ENCODE measurements at places on chromosomes 1 and 21. TPM values are rescaled to one million over a fixed set of nuclear protein-coding genes. Genes with fewer than 3 reads are reported as not detected.

Gene CASZ1
- 82.9 TPM for polyA plus RNA-seq

Gene FAM131C
- polyA plus RNA-seq: not detected

Gene LCE1B
- not detected for polyA plus RNA-seq

Gene CALML6
- 211 TPM for polyA plus RNA-seq

Gene TTLL7
- polyA plus RNA-seq: 26.6 TPM

Gene DDR2
- 34.6 TPM for polyA plus RNA-seq

Gene OR2T29
- polyA plus RNA-seq: not detected

Gene BRINP3
- polyA plus RNA-seq: 4.6 TPM

Gene MANEAL
- polyA plus RNA-seq: 2.9 TPM

Gene MPZL1
- polyA plus RNA-seq: 62.4 TPM

Gene ANGPTL3
- 0.18 TPM for polyA plus RNA-seq

Gene KCNE2
- polyA plus RNA-seq: 0.75 TPM

Gene CA6
- not detected for polyA plus RNA-seq

Gene ANKRD34A
- polyA plus RNA-seq: 1.2 TPM

Gene SH2D1B
- polyA plus RNA-seq: 0.18 TPM

Gene LRRN2
- polyA plus RNA-seq: 6.4 TPM

Gene LAPTM5
- 26.3 TPM for polyA plus RNA-seq

Gene PTCH2
- 10.0 TPM for polyA plus RNA-seq

Gene CYP4Z1
- 0.15 TPM for polyA plus RNA-seq

Gene CD247
- 0.61 TPM for polyA plus RNA-seq

Gene MTR
- polyA plus RNA-seq: 17.5 TPM

Gene NR5A2
- 3.0 TPM for polyA plus RNA-seq

Gene SHCBP1L
- 0.19 TPM for polyA plus RNA-seq

Gene CFHR2
- polyA plus RNA-seq: not detected

Gene FCRLA
- 0.46 TPM for polyA plus RNA-seq

Gene C1orf105
- polyA plus RNA-seq: 111 TPM

Gene PTPN22
- polyA plus RNA-seq: 0.26 TPM

Gene CD2
- polyA plus RNA-seq: not detected

Data from hindlimb muscle (tissue), 1 donor.